ENCODE measurements at places on chromosomes 6 and 20. TPM values are rescaled to one million over a fixed set of nuclear protein-coding genes. Genes with fewer than 3 reads are reported as not detected.

GRCh38 chr20:32327087-32327681 lies 30.9 kb upstream of the ASXL1 start:
- no peak for DNase-seq

PACSIN1 gene
- total RNA-seq: 2.9 TPM

DNA sequence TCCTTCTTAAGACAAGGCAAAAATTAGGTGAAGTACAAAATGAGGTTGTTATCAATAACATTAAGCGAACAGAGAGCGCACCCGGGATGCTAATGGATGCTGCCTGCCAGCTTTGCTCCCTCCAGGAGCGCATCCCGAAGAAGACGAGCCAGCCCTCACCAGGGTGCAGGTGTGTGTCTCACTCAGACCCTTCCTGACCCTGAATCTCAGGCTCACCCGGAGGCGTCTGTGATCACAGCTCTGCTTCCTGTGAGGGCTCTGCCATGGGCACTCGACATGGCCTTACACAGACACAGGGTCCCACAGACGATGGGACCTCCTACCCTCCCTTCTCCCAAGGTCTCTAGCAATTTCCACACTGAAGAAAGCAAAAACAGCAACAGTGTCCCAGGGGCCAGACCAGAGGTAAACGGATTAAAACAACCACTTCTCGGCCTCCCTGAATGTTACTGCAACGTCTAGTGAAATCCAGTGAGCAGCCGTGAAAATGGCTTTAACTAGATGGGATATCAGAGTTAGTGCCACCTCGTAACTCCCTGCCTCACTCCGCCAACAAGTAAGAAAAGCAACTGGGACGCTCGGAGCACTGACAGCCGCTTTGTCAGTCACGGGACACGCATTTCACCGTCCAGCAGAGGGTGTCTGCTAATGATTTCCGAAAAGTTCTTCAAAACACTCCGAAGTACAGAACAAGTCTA lies 11.7 kb downstream of the ZBTB46 start:
- DNase-seq: no peak

ARFGEF3 gene
- 37.1 TPM for total RNA-seq

DNA sequence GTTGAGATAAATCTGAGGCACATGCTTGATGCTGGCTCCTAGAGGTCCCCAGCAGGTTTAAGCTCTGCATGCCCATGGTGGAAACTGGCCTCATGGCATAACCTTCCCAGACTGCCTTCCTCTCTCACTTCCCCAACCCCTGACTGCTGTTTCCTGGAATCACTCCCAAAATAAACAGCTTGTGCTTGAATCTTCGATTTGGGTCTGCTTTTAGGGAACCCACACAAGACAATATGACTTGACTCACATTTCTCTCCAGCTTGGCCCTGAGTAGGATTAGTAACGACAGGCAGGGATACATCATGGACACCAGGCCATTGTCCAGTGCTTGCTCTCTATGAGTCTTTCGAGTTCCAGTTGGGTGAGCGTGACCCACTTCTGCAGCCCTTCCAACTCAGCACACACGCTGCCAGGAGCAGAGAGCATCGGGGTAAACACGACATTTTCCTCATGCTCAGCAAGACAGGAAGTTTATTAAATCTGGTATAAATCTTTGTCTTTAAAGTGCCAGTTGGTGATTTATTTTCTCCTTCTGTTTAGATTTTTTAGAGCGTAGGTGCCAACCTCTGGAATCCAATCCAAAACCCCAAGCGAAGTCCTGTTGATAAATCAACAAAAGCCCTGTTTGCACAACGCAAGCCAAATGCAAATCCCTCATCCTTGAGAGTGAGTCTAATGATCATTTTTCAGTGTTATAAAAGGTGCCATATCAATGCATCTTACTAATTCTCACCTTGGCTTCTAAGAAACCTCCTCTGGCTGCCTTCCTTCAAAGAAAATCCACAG lies 135.0 kb downstream of the FOXA2 start:
- no peak for DNase-seq

- DNase-seq: no peak
Measured at GRCh38 chr20:23115822-23116221, 29.7 kb upstream of the CD93 start.

DNA sequence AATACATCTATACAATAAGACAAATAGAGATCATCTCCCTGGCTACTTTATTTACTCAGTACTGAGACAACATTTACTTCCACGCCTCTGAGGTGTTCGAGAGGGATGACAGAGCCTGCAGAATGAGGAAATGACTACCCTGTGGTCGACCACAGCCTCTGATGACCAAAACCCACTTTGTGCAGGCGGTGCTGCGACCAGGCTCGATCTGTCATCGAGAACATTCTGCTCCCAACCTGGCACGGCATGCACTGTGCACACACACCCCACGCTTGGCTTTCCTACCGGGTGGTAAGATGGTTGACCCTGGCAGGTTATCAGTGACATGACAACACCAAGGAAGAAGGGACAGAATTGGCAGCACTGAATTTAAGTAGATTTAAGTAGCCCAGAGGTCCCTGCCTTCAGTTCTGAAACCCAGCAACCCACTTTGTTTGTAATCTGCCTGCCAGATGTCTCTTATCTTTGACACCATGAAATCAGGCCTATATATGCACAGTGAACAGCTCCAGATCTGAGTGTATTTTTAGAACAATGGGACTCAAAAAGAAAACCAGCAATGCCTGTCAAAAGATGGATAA lies 42.6 kb downstream of the TTI1 start:
- DNase-seq: no peak

DNA sequence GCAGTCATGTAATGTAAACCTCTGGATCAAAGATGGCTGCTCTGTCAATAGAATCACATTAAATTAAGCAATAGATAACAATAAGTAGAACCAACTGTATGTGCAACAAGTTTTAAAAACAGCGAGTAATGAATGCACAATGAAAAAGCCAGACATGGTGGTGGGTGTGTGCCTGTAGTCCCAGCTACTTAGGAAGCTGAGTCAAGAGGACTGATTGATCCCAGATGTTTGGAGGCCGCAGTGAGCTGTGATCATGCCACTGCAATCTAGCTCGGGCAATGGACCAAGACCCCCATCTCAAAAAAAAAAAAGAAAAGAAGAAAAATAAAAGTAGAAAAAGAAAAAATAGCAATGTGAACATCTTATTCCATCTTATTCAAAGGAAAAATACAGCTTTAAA lies 558.7 kb upstream of the MMS22L start:
- DNase-seq: no peak

DNA sequence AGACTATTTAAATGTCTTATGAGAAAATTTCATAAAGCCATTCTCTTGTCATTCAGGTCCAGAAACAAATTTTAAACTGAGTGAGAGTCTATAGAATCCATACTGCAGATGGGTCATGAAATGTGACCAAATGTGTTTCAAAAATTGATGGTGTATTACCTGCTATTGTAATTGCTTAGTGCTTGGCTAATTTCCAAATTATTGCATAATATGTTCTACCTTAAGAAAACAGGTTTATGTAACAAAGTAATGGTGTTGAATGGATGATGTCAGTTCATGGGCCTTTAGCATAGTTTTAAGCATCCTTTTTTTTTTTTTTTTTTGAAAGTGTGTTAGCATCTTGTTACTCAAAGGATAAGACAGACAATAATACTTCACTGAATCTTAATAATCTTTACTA lies 5.0 kb downstream of the MARCKS start:
- no peak for DNase-seq
